ENCODE measurements at places on chromosomes 16 and 17.

DNA sequence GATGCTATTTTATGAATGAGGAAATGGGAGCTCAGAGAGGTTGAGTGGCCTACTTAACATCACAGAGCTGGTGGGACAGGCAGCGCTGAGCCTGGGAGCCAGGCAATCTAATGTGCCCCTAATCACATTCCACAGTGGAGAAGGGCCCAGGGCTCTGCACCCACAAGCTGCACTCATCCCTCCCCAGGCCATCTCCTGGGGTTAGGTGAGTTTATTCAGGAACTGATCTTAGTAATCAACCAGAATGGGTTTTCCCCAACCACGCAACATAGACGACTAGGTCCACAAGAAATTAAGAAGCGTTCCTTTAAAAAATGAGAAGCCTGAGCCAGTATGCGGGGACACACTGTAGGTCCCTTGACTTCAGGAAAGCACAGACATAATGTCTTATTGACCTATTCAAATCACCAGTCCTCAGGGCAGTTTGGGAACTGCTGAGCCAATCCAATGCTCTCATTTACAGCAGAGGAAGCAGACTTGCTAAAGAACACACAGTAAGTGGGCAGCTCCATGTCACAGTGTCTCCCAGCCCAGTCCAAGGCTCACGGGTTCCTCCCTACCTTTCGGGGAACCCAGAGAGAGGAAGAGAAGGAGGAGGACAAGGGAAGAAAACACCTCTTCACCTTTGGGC, 2.3 kb downstream of the MPP3 start:
- no peak for DNase-seq

DNA sequence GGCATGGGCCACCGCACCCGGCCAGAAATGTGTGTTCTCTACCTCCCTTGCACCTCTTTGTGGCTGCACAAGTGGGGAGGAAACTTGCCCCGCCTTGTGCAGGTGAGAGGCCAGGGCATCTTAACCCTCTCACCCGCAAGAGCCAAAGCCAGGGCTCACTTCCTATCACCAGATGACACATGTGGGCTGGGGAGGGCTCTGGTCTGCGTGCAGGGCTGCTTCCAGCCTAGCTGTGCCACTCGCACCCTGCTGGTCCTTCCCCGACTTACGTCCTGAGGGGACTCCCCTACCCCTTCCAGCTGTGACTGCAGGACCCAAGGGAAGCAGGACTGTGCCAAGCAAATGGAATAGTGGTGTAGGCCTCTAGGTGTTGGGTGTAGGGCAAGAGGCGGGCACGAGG, 6.9 kb downstream of the MIEF2 start:
- DNase-seq: no peak

- no peak for DNase-seq
Measured at GRCh38 chr17:66670206-66670605, 164.7 kb upstream of the CACNG5 start.

- DNase-seq: no peak
Measured at GRCh38 chr16:81848306-81848853, 69.3 kb downstream of the PLCG2 start.

DNA sequence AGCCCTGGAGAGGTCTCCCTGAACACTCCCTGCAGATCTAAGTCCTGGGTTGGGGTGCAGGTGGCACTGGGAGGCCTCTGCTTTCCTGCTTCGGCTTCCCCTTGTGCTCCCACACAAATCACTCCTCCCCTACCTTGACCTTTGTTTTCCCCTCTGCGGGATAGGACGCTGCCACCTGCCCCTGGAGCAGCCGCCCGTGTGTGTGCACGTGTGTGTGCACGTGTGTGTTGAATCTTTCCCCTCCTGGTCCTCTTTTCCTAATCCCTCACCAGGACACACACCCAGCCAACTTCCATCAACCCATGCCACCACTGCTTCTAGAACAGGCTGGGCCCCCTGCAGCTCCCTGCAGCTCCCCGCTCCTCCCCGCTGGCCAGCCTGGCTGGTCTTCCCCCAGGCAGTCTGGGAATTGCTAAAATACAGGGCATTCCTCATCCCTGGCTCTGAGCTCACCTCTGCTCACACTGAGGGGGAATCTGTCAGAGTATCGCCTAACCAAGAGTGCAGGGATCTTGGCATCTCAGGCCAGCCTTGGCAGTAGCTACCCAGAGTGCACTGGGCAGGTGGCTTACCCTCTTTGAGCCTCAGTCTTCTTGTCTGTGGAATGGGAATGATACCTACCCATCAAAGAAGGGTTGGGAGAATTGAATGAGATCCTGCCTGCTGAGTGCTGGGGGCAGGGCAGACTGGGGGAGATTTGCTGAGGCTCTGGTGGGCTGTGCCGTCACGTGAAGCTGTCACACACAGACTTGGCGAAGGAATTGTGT, 198.5 kb downstream of the NTN1 start:
- DNase-seq: no peak

GRCh38 chr16:22220069-22220440, 14.0 kb downstream of the EEF2K start:
- no peak for DNase-seq

DNA sequence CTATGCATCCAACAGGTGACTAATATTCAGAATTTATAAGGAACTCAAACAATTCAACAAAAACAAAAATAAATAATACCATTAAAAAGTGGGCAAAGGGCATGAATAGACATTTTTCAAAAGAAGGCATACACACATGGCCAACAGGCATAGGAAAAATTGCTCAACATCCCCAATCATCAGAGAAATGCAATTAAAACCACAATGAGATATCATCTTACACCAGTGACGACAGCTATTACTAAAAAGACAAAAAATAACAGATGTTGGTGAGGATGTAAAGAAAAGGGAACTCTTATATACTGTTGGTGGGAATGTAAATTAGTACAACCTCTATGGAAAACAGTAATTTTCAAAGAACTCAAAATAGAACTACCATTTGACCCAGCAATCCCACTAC, 250.4 kb upstream of the N4BP1 start:
- no peak for DNase-seq

DNA sequence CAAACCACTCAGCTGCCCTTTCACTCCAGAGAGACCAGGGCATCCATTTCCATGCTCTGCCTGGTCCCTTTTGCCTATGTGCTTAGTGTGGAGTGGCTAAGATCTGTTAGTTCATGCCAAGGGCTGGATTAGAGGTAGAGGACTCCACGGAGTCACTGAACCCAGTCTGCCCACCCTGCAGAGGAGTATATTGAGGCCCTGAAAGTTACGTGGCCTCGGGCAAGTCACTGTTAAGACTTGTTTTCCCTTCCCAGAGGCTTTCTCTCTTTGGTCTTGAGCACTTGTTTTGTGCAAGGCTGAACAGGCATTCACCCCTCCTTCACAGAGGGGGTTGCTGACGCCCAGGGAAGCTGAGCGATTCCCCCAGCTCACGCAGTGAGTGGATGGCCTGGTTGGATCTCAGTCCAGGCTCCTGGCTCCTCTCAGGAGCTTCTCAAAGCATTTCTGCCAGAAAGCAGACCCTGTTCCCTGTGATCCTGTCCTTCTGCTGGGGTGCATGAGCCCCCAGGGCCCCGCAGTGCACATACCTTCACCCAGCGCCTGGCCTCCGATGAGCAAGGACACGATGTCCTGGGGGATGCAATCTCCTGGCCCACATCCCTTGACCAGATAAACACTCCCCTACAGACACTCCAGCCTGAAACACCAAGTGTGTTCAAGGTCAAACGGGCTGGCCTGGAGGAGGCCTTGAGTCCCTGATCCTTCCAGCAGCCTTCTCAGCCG, 153.4 kb upstream of the GSE1 start:
- no peak for DNase-seq

GRCh38 chr17:44602390-44602789, 45.1 kb downstream of the FZD2 start:
- peak; percentile 18 for DNase-seq

- no peak for DNase-seq
Measured at GRCh38 chr17:57746221-57746620, 1.1 kb upstream of the CCDC182 start.

DNA sequence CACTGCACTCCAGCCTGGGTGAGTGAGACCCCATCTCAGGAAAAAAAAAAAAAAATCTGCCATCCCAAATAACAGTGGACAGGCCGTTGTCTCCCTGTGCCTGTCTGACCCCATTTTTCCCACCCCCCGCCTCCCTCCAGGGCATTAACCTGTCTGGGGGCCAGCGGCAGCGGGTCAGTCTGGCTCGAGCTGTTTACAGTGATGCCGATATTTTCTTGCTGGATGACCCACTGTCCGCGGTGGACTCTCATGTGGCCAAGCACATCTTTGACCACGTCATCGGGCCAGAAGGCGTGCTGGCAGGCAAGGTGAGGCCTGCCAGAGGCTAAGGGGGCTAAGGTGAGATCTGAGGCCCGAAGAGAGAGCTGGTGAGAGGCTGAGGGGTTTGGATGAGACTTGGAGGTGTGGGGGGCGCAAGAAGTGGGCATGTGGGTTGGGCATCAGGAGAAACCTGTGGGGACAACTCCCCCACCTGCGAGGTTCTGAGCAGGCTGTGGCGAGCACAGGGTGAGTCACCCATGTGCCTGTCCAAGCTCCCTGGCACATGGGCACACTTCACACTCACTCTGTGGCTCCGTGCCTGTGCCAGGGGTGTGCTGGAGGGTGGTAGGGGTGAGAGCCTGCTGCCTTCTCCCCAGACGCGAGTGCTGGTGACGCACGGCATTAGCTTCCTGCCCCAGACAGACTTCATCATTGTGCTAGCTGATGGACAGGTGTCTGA, 34.7 kb downstream of the ANKRD40 start:
- no peak for DNase-seq

DNA sequence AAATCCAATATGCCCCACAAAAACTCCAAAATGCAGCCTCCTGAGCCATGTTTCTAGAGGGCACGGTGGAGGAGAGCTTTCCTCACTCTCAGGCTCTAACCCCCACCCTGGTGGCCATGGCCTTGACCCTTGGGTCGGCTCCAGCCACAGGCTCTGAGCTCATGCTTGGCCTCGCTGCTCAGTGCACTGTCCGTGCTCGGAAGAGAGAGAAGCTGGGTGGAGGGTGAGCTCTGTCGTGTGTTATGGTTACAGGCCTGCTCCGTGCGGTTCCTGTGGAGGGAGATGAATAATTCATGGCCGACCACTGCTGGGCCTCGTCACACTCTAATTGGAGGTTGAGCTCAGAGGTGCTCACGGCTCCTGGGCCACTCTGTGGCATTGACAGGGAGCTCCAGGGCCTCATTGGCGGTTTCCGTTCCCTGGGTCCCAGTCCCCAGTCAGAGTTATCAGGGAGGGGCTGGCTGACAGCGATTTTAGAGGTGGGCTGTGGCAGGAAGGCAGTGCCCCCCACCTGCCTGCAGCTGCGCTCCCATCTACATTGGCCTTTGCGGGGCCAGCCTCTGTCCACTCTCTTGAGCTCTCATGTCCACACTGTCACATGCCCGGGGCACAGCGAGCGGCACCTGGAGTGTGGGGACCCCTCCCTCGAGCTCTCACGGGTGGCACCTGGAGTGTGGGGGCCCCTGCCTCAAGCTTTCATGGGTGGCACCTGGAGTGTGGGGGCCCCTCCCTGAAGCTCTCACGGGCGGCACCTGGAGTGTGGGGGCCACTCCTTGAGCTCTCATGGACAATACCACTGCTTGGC, 24.9 kb downstream of the ACSF3 start:
- no peak for DNase-seq

- no peak for DNase-seq
Measured at GRCh38 chr16:15955425-15955824, 6.0 kb downstream of the ABCC1 start.

GRCh38 chr17:47066095-47066494, 87.0 kb upstream of the RPRML start:
- DNase-seq: no peak

GRCh38 chr16:53580038-53580802, 77.2 kb upstream of the AKTIP start:
- no peak for DNase-seq

DNA sequence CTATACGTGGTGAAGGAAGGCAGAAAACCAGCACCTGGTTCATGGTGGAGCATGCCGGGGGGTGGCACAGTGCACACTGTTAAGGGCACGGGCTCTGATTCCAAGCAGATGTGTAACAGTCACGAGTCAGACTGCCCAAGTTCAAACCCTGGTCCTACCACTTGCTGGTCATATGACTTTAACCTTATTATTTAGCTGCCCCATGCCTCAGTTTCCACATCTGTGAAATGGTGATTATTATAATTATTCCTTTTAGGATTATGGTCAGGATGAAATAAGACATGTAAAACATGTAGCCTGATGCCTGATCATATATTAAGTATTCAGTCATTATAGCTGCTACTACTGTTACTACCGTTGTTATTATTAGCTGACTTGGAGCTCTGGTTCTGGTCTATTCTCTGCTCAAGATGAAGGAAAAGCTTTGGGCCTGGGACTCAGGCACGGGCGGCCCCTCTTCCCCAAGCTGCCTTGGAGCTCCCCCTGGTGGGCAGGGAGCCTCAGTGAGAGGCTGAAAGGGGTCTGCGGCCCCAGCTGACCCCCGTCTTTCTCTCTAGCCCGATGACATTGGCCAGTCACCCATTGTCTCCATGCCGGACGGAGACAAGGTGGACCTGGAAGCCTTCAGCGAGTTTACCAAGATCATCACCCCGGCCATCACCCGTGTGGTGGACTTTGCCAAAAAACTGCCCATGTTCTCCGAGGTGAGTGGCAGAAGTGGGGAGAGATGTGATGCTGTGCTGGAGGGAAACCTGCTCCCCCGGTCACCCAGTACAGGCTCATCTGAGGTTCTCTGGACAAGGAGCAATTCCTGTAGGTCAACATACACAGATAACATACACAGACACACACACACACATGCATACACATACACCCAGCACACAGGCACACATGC, 14.0 kb downstream of the NR1D1 start:
- peak; percentile 46 for DNase-seq

DNA sequence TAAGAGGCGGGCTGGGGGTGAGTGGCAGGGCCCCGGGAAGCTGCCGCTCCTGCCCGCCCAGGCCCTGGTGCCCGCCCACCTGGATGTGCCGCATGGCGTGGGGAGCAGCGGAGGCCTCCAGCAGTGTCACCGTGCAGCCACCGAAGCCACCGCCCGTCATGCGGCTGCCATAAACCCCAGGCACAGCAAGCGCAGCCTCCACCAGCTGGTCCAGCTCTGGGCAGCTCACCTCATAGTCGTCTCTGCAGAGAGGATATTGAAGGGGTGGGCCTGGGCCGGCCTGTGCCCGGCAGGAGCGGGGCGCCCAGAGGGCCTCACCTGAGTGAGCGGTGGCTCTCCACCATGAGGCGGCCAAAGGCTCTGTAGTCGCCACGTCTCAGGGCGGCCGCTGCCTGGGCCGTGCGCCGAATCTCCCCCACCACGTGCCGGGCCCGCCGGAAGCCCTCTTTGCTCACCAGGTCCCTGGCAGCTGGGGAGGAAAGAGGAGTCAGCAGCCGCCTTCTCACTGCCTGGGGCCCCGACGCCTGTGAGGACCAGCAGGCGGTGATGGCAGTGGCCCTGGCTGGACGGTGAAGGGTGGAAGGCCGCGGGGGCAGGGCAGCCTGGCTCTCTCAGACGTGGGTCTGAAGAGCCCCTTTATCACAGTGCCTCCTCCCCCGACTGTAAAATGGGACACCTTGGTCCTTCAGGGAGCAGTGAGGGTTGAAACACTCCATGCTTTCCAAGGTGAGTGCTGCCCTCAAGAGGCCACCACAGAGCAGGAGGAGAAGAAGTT, 6.7 kb downstream of the GALK1 start:
- DNase-seq: no peak

- DNase-seq: no peak
Measured at GRCh38 chr16:70483426-70483825, 29.0 kb downstream of the FCSK start.

GRCh38 chr17:1803280-1803679, 26.4 kb downstream of the SMYD4 start:
- DNase-seq: no peak

GRCh38 chr16:30457743-30458560, 12.3 kb upstream of the SEPHS2 start:
- DNase-seq: no peak

- no peak for DNase-seq
Measured at GRCh38 chr17:28384281-28385036, 13.0 kb downstream of the SARM1 start.

Data from NCI-H345 (cell line).